ENCODE measurements at places on chromosomes 3 and 15. TPM values are rescaled to one million over a fixed set of nuclear protein-coding genes. Genes with fewer than 3 reads are reported as not detected.

DNA sequence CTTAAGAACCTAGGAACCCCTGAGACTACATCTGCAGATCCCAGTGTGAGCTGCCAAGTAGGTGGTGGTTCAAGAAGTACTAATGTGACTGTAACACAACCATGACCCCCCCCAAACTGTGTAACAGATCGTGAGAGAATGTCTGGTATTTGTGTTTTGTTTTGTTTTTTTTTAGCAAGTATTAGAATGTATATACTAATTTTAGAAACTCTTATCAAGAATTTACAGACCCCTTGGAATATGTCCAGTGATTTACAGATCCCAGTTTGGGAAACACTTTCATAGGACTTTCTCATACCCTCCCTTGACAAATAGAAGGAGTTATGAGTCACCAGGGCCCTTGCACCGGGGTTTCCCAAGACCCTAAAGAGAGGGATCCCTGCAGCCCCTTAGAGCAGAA lies 79.8 kb downstream of the SEMA5B start:
- H3K27me3 ChIP-seq = peaks cover 9% of the 10 kb centered on the region
- H3K36me3 ChIP-seq = no peaks in the 10 kb centered on the region
- no peak for DNase-seq
- H3K4me1 ChIP-seq = peaks cover 7% of the 10 kb centered on the region

The IL17RE gene
- total RNA-seq = 5.9 TPM

The CDHR4 gene
- not detected for total RNA-seq

The ITGA11 gene
- total RNA-seq = 0.47 TPM

- no peak for DNase-seq
- no peaks in the 10 kb centered on the region for H3K4me1 ChIP-seq
- peaks cover 4% of the 10 kb centered on the region for H3K27me3 ChIP-seq
- H3K27ac ChIP-seq = no peak overlapping the region
These were observed 10.3 kb downstream of the PFKFB4 start for GRCh38 chr3:48546203-48546829.

The P2RY12 gene
- total RNA-seq = 2.9 TPM

GRCh38 chr15:29638781-29639180 lies 183.5 kb downstream of the TJP1 start:
- H3K4me3 ChIP-seq = no peak overlapping the region
- no peaks in the 10 kb centered on the region for H3K4me1 ChIP-seq

- H3K36me3 ChIP-seq = no peaks in the 10 kb centered on the region
- no peak overlapping the region for H3K27ac ChIP-seq
- no peak overlapping the region for H3K4me3 ChIP-seq
- peaks cover 4% of the 10 kb centered on the region for H3K27me3 ChIP-seq
- H3K4me1 ChIP-seq = no peaks in the 10 kb centered on the region
These were observed 8.5 kb downstream of the MESP2 start for GRCh38 chr15:89784686-89784960.

DNA sequence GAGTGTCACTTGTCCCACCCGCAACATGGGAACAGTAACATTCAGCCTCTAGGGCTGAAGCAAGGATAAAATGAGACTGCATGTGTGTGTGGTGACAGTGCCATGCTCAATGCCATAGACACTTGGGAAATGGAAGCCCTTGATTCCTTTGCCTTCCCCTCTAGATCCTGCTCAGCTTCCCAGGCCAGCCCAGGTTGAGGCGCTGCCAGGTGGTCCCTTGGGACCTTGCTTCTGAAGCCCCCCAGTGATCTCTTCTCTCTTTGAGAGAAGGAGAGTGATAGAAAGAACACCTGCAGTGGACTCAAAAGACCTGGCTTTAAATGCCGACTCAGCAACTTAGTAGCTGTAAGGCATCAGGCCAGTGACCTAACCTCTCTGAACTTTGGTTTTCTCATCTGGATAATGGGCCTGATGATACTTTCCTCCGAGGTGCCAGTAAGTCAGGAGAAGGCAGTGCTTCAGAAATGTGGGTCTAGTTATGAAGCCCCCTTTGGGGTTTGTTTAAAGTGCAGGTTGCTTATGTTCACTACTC lies 144.5 kb downstream of the RPLP1 start:
- peaks cover 17% of the 10 kb centered on the region for H3K4me1 ChIP-seq
- no peaks in the 10 kb centered on the region for H3K27me3 ChIP-seq
- no peak for DNase-seq

- no peaks in the 10 kb centered on the region for H3K27me3 ChIP-seq
- H3K27ac ChIP-seq = no peak overlapping the region
- peaks cover 17% of the 10 kb centered on the region for H3K4me1 ChIP-seq
These were observed 2.5 kb upstream of the FSIP1 start for GRCh38 chr15:39785139-39785538.

DNA sequence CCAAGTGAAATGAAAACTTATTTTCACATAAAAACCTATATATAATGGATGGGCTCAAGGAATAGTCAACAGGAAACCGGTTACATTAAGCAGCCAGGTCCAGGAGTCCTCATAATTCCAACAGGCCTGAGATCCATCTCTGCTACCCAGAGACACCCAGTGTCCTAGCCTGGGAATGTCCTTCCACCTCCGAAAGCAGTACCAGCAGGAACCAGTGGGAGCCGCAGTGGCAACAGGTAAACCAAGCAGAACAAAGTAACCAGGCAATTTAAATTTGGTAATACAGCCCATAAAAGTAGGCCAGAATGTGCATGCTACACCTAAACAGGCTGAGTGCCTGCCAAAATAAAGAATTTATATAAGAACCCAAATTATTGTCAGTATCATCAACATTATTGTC lies 195.6 kb downstream of the ZBBX start:
- no peaks in the 10 kb centered on the region for H3K36me3 ChIP-seq
- DNase-seq = no peak
- no peaks in the 10 kb centered on the region for H3K4me1 ChIP-seq

- DNase-seq = no peak
- H3K36me3 ChIP-seq = no peaks in the 10 kb centered on the region
- no peak overlapping the region for H3K4me3 ChIP-seq
- no peaks in the 10 kb centered on the region for H3K4me1 ChIP-seq
These were observed 635.1 kb upstream of the AGTR1 start for GRCh38 chr3:148062590-148062989.

GRCh38 chr3:31760654-31761053 lies 220.4 kb downstream of the OSBPL10 start:
- no peaks in the 10 kb centered on the region for H3K36me3 ChIP-seq
- no peak overlapping the region for H3K4me3 ChIP-seq
- peaks cover 6% of the 10 kb centered on the region for H3K4me1 ChIP-seq
- no peak overlapping the region for H3K27ac ChIP-seq

- H3K4me1 ChIP-seq = no peaks in the 10 kb centered on the region
- no peaks in the 10 kb centered on the region for H3K36me3 ChIP-seq
- no peak for DNase-seq
- H3K4me3 ChIP-seq = no peak overlapping the region
These were observed 7.5 kb upstream of the PCSK6 start for GRCh38 chr15:101497017-101497416.

The DNASE1L3 gene
- total RNA-seq = 52.0 TPM

GRCh38 chr15:31516440-31516839 lies 189.8 kb downstream of the KLF13 start:
- H3K4me3 ChIP-seq = no peak overlapping the region
- no peak overlapping the region for H3K27ac ChIP-seq
- DNase-seq = no peak
- no peaks in the 10 kb centered on the region for H3K36me3 ChIP-seq
- H3K4me1 ChIP-seq = no peaks in the 10 kb centered on the region

The KNG1 gene
- total RNA-seq = 0.14 TPM

DNA sequence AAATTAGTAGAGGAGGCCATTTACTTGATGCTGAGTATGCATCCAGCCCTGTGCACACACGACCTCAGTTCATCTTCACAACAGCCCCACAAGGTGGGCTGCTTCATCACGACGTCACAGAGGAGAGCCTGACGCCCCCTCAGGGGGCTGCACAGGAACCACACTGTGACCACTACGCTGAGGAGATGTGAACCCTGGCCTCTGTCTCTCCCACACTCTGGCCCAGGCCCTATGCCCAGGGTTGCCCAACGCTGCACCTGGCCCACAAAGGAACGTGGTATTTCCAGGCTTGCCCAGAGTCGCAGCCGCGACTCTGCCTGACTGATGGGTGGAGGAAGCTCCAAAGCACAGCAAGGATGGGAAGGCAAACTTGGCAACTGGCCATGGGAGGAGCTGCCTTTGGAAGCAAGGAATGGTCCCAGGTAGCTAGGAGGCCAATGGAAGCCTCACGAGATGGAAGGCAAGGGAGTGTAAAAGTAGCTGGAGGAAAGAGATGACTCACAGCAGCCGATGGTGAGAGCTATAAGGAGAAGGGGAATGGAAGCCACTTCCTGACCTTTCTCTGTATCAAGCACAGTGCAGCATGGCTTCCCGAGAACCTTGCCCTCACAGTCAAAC lies 226.0 kb downstream of the KLF13 start:
- no peak overlapping the region for H3K27ac ChIP-seq
- no peak for DNase-seq
- no peak overlapping the region for H3K4me3 ChIP-seq
- H3K27me3 ChIP-seq = no peaks in the 10 kb centered on the region
- H3K4me1 ChIP-seq = no peaks in the 10 kb centered on the region
- H3K36me3 ChIP-seq = no peaks in the 10 kb centered on the region

DNA sequence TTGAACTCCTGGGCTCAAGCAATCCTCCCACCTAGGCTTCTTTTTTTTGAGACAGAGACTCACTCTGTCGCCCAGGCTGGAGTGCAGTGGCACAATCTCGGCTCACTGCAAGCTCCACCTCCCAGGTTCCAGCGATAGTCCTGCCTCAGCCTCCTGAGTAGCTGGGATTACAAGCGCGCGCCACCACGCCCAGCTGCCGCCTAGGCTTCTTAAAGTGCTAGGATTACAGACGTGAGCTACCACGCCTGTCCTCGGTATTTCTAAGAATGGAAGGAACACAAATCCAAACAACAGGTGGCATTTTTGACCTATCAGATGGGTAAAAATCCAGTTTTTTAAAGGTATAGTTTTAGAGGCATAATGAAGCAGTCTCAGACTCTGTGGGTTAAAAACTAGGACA lies 113.8 kb downstream of the ANP32A start:
- no peak overlapping the region for H3K4me3 ChIP-seq
- H3K36me3 ChIP-seq = no peaks in the 10 kb centered on the region
- no peak for DNase-seq
- no peak overlapping the region for H3K27ac ChIP-seq

- no peak overlapping the region for H3K4me3 ChIP-seq
- H3K4me1 ChIP-seq = no peaks in the 10 kb centered on the region
- no peaks in the 10 kb centered on the region for H3K36me3 ChIP-seq
- no peaks in the 10 kb centered on the region for H3K27me3 ChIP-seq
- DNase-seq = no peak
- H3K27ac ChIP-seq = no peak overlapping the region
These were observed 203.6 kb downstream of the LSAMP start for GRCh38 chr3:116241677-116242076.

GRCh38 chr3:41674449-41674848 lies 287.5 kb downstream of the ULK4 start:
- H3K27ac ChIP-seq = no peak overlapping the region
- H3K4me1 ChIP-seq = no peaks in the 10 kb centered on the region
- H3K36me3 ChIP-seq = no peaks in the 10 kb centered on the region

DNA sequence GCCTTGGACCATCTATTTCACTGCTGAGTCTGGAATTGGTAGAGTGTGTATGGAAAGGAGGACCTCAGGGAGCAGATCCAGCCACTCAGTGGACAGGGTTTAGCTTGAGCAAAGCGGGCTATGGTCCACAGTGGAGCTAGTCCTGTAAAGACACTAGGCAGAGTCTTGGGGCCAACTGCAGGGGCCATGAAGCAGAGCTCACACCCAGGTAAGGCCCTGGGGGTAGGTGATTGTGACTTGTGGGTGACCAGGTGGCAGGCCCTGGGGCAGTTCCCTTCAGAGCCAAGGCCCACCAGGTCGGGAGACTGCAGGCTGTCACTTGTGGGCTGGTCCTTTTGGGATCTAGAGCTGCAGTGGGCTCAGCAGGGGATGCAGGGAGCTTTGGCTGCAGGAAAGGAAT lies 80.8 kb upstream of the EPHB3 start:
- H3K36me3 ChIP-seq = no peaks in the 10 kb centered on the region
- no peak for DNase-seq
- no peaks in the 10 kb centered on the region for H3K4me1 ChIP-seq

GRCh38 chr3:31406896-31407295 lies 125.8 kb upstream of the STT3B start:
- no peak for DNase-seq
- no peaks in the 10 kb centered on the region for H3K27me3 ChIP-seq
- no peaks in the 10 kb centered on the region for H3K4me1 ChIP-seq
- no peak overlapping the region for H3K4me3 ChIP-seq
- H3K36me3 ChIP-seq = no peaks in the 10 kb centered on the region
- H3K27ac ChIP-seq = no peak overlapping the region
